ENCODE measurements at places on chromosomes 16 and 17.

GRCh38 chr17:40598619-40599467 lies 33.6 kb upstream of the CCR7 start:
- DNase-seq, result no peak

DNA sequence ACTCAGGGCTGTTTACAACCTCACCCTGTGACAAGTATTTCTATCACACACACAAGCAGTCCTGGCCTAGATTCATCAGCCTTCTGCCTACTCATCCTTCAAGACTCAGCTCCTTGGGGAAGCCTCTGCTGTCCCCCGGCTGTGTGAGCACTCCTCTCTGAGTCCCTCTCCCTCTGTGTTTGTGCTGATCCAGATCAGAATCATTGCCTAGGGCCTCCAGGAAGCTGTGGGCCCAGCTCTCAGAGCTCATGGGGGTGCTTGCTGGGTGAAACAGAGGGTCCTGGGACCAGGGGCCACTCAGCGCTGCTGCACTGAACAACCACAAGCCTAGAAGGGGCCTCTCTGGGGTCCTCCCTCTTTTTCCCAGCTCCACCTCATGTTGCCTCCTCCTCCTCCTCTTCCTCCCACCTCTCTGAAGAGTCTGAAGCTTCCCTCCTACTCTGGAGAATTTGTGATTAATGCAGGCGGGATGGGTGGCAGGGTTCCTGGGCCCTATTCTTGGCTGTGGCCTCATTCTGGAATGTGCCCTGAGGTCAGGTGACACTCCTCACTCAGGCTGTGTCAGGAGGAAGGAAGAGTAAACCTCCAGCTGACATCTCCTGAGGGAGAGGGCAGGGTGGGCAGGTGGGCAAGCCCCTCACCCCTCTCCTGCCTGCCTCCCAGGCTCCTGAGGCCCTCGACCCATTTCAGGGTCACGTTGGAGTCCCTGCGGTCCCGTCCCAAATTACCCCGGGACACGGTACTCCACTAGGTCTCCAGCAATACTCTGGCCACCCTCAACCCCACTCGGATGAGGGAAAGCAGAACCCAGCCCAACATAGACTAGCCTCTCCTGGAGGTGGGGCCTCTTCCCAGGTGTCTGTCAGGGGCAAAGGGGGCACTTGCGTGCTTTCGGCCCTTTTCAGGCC lies 10.1 kb downstream of the WFIKKN2 start:
- peak; percentile 81 for DNase-seq

GRCh38 chr17:41589301-41589700 lies 2.6 kb upstream of the KRT14 start:
- DNase-seq, result no peak

- peak; percentile 81 for DNase-seq
Observed at GRCh38 chr17:43839670-43840108, 6.7 kb upstream of the MPP3 start.

- DNase-seq, result no peak
Observed at GRCh38 chr16:52548261-52549010, 1.5 kb upstream of the TOX3 start.

DNA sequence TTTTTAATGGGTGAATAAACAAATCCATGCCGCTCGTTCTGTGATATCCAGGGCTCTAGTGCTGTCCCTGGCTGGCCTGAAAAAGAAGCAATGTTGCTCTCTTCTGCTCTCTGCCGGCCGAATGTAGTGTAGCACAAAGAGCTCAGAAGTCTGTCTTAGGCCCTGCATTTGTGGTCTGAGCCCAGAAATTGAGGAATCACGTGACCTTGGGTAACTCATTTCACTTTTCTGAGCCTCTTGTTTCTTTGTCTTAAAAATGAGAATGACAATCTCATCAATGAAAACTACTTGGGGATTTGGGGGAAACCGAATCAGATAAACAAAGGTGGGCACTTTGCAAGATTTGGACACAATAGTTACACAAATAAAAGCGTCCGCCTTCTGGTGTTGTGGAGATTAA lies 381.6 kb upstream of the ASIC2 start:
- peak; percentile 64 for DNase-seq

DNA sequence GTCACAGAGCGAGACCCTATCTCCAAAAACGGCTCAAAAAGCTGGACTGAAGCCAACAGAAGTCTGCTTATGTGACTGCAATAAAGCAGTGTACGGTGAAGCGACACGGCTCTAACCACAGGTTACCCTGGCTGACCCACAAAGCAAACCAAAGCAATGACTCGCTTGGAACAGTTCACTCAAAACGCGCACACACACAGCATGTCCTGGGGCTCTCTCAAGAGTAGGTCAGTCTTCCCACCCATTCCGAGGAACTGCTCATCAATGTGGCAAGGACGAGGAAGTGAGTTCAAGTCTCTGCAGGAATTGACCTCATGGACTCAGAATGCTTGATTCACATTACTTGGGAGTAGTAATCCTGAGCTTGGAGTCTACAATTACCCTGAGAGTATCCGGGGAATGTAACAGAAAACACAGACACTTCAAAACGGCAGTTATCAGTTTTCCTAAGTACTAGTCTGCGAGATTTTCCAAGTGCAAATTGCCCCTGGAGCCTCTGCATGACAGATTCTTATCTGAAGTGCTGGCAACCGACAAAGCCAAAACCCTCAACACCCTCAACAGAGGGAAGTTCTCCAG lies 25.4 kb downstream of the PELP1 start:
- DNase-seq, result peak; percentile 99

- no peak for DNase-seq
Observed at GRCh38 chr16:9663588-9663987, 518.6 kb downstream of the GRIN2A start.

GRCh38 chr17:43378766-43379165 lies 20.0 kb upstream of the ARL4D start:
- no peak for DNase-seq

DNA sequence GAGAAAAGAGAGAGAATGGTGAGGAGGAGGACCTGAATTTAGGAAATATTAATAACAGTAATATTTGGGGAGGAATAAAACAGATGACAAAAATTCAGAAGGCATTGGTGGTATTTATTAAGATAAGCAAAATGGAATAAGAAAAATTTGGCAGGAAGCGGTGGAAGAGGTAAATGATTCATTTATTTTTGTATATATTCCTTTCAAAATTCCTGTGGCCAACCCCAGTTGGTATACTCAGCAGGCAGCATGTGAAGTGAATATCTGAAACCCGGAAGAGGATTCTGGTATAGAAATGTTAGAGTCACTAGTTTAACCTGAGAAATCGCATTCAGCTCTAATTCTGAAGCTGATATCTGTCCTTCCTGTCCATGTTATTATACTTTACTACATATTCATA lies 792.0 kb downstream of the KCNJ2 start:
- no peak for DNase-seq
